ENCODE measurements at places on chromosomes 16 and 17.

DNA sequence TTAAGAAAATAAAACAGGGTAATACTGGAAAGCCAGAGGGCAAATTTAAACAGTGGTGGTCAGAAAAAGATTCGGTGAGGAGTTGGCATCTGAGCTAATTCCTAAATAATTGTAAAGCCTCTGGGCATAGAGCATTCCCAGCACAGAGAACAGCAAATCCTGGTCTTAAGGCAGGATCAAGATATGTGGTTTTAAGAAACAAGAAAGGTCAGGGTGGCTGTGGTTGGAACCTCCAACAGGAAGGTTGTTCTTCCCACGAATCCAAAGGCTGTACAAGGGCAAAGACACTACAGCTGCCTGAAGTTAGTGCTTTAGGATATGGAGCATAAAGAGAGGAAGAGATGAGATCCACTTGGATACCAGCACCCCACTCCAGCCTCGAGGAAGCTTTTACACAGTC, 114.6 kb downstream of the ZNF18 start:
- DNase-seq = no peak

DNA sequence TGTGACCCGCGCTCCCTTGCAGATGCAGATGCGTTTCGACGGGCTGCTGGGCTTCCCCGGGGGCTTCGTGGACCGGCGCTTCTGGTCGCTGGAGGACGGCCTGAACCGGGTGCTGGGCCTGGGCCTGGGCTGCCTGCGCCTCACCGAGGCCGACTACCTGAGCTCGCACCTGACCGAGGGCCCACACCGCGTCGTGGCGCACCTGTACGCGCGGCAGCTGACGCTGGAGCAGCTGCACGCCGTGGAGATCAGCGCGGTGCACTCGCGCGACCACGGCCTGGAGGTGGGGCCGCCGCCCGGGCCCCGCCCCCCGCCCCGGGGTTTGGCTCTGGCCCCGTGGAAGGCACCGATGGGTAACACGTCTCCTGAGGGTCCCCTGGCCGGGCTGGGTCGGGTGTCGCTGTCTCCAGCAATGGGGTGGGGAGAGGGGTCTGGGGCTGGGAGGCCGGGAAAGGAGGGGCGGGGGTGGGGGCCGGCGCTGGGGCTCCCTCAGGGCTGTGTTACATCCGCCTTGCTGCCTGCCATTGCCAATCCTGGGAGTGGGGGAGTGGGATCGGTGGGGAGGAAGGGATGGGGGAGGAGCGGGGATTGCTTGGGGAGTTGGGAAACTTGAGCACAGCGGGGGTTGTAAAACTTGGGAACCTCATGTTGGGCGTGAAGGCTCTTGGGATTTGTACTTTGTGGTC, 737 bp downstream of the NUDT16L1 start:
- no peak for DNase-seq

GRCh38 chr17:45396496-45397205, 36.0 kb downstream of the ARHGAP27 start:
- DNase-seq = no peak

DNA sequence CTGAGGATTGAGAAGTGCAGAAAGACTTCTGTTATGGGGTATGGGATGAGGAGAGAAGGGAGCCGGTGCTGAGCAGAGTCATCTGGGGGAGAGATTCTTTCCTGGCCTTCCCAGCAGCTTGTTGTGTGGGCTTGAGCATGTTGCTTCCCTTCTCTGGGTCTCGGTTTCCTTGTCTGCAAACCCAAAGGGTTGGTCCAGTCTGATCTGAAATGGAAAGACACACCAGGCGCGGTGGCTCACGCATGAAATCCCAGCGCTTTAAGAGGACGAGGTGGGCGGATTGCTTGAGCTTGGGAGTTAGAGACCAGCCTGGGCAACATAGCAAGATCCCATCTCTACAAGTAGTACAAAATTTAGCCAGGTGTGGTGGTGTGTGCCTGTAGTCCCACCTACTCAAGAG, 6.0 kb downstream of the SOCS3 start:
- DNase-seq = no peak

DNA sequence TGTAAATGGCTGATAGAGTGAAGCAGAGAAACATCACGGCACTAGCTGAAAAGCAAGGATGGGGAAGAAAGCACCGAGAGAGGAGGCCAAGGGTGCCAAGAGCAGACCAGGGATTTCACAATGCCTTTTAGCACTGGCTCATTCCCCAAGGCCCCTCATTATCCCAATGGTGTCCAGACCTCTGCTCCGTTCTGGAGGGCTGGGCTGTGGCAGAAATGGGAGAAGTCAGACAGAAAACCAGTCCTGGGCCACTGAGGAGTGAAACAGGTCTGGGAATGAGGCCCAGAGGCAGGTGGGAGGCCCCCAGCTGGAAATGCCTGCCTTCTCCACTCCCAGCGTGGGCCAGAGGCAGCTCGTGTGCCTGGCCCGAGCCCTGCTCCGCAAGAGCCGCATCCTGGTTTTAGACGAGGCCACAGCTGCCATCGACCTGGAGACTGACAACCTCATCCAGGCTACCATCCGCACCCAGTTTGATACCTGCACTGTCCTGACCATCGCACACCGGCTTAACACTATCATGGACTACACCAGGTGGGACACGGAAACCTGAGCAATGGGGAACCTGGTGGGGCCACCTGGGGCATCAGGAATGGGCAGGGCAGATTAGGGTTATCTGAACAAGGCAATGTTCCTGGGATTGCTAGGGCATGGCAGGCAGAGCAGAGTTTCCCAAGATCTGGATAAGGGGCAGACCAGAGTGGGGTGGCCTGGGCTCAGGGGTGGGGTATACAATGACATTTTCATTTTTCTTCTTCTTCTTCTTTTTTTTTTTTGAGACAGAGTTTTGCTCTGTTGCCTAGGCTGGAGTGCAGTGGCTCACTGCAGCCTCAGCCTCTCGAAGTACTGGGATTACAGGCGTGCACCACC, 20.3 kb downstream of the ANKRD40 start:
- DNase-seq = no peak

GRCh38 chr17:8220783-8221662, 10.6 kb upstream of the AURKB start:
- DNase-seq = peak; percentile 84

DNA sequence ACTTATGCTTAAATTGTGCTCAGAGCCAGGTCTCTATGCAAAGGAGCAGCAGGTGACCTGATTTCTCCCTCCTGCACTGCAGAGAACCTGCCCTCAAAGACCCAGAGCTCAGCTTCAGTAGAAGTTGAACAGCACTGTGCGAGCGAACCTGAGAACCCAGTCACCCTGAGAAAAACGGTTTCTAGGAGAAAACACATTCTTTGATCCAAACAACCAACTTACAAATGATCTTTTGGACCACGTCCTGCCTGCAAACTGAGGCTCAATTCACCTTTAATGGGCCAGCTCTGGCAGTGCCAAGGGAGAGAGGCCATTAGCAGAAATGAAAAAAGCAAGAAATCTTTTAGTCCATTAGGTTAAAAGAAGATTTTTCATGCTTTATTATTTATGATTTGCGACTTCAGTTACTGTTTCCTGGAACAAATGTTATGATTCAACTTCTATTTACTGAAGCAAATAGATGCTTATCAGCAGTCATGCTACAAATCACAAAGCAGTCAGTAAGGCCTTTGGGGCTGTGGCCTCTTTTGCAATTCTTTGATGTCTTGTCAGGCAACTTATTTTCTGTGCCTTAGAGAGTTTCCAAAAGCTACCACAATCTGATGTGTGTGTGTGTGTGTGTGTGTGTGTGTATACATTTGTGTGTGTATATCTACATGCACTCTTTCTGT, 65.7 kb upstream of the LRRC37A3 start:
- no peak for DNase-seq

GRCh38 chr16:81625544-81626153, 153.4 kb upstream of the PLCG2 start:
- peak; percentile 52 for DNase-seq

- DNase-seq = no peak
Observed at GRCh38 chr16:68707340-68708152, 29.5 kb upstream of the CDH1 start.

GRCh38 chr16:83439412-83439811, 368.4 kb upstream of the HSBP1 start:
- DNase-seq = no peak

DNA sequence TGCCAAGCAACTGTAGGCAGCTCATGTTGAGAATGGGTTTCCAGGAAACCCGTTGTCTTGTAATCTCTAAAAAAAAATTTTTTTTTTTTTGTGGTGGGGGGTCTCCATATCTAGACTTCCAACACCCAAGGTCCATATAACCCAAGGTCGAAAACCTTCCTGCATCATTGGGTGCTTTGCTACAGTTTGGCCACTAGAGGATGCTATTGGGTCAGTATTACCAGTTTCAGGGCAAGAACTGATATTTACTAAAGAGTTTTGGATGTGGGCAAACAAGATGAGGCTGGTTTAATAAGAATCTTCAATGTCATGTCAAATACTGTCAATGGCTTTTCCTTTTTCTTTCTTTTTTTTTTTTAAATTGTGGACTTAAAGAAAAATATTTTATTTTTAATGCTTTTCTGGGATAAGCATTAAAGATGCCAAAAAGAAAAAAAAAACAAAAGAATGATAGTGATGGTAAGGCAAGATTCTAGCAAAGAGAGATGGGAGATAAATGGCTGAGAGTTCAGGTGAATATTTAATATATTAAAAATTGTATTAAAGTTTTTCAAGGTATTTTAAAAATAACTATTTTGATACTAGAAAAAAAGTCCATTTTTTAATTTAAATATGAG, 62.2 kb downstream of the DHRS7C start:
- no peak for DNase-seq

GRCh38 chr17:56781906-56782305, 51.8 kb downstream of the C17orf67 start:
- DNase-seq = no peak

GRCh38 chr17:72189768-72190593, 69.2 kb downstream of the SOX9 start:
- DNase-seq = no peak

GRCh38 chr16:52034830-52035229, 512.1 kb downstream of the TOX3 start:
- no peak for DNase-seq

GRCh38 chr17:10121971-10122707, 76.3 kb downstream of the GAS7 start:
- no peak for DNase-seq

DNA sequence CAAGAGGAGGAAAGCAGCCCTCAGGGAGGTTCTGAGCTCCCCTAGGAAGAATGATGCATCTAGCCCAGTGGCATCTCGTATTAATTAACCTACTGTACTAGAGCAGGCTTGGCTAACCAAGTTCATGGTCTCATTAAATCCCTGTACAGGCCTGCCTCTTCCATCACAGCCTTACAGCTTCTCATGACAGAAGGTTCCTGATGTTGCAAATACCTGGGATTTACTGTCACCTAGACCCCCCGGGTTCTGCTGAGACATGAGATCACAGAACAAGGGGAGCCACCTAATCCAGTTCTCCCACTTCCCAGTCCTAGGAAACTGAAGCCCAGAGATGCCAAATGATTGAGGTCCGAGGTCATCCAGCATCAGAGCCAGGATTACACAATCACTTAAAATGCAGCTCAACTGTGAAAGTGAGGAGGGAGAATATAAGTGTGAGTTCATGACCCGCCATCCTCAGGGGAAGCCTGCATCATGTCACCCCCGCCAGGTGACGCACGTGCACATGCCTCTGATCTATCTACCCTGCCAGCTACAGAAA, 23.9 kb downstream of the ACLY start:
- DNase-seq = no peak

DNA sequence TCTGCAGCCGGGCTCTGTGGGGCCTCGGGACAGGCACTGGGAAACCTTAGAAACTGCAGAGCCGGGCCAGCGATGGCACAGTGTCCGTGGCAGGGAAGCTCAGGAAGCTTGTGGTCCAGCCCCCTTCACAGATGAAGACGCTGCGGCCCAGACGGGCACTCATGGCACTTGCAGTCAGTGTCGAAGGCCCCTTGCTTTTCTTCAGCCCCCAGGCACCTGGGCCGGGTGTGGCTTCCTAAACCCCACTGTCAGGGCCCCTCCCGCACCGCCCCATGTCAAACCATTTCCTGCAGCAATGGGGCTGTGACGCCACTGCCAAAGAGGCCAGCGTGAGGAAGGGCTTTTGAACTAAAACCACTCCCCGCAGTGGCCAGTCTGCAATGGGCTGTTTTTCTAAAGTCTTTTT, 164.0 kb downstream of the LAT start:
- DNase-seq = no peak

DNA sequence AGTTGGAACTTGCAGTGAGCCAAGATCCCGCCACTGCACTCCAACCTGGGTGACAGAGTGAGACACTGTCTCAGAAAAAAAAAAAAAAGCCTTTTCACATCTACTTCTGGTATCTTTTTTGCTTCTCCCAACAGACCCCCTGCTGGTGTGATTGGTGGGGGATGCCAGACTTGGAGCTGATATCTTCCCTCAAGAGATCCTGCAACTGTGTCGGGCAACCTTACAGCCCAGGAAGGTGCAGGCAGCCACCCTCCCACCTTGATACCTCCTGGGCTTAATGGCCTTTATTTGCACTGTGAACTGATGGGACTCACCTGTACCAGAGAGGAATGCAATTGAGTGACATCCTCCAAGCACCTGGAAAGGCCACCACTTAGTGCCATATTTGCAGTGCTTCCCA, 142.3 kb downstream of the RGS9 start:
- DNase-seq = no peak

- DNase-seq = no peak
Observed at GRCh38 chr17:34721326-34721725, 141.9 kb downstream of the TMEM132E start.

DNA sequence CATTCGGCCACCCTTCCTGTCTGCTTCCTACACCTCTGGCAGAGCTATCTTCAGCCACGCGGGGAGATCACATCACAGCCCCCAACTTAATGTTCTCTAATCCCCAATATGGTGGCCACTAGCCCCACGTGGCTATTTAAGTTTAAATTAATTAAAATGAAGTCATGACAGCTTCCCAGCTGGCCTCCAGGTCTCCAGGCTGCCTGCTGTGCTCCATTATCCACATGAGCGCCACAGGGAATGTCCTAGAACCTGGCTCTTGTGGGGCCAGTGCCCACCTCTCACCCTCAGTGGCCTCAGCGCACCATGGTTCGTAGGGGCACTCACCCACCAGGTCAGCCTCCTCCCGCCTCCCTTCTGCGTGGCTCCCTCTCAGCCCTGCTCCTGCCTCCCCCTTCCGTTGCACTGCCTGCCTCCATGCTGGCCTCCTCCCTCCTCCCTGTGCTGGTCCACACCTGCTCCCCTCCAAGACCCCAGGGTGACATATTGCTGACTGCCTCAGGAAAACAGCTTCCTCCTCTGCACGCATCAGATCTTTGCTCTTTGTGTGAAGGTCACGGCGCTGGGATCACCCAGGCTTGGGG, 47.7 kb downstream of the IRF8 start:
- DNase-seq = no peak

- DNase-seq = no peak
Observed at GRCh38 chr16:48352648-48353390, 32.4 kb downstream of the SIAH1 start.

All from NCI-H1092 (cell line).